Epithelial cell of proximal tubule (primary cell): ENCODE measurements at places on chromosomes 3 and 15.

- no peak for DNase-seq
These were observed 84.6 kb upstream of the PFN2 start for GRCh38 chr3:150055332-150055731.

DNA sequence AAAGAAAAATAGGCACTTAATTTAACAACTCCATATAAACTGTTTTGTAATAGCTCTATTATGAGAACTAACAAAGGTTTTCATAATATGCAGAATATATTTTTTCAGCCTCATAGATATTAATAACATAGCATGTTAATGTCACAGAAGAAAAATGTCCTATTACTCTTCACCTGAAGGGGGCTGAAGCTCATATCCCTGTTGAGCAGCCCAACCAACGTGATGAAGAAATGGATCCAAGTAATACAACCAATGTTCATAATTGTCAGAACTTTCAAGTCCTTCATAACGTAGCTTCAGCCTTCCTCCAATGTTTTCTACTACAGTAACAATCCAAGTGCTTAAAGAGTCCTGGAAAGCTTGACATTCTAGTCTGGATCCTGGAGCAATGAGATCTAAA, 34.5 kb upstream of the STIMATE start:
- DNase-seq, result no peak

GRCh38 chr3:16122661-16123060, 51.8 kb upstream of the GALNT15 start:
- no peak for DNase-seq

GRCh38 chr3:20043825-20044224, 3.6 kb downstream of the KAT2B start:
- no peak for DNase-seq

DNA sequence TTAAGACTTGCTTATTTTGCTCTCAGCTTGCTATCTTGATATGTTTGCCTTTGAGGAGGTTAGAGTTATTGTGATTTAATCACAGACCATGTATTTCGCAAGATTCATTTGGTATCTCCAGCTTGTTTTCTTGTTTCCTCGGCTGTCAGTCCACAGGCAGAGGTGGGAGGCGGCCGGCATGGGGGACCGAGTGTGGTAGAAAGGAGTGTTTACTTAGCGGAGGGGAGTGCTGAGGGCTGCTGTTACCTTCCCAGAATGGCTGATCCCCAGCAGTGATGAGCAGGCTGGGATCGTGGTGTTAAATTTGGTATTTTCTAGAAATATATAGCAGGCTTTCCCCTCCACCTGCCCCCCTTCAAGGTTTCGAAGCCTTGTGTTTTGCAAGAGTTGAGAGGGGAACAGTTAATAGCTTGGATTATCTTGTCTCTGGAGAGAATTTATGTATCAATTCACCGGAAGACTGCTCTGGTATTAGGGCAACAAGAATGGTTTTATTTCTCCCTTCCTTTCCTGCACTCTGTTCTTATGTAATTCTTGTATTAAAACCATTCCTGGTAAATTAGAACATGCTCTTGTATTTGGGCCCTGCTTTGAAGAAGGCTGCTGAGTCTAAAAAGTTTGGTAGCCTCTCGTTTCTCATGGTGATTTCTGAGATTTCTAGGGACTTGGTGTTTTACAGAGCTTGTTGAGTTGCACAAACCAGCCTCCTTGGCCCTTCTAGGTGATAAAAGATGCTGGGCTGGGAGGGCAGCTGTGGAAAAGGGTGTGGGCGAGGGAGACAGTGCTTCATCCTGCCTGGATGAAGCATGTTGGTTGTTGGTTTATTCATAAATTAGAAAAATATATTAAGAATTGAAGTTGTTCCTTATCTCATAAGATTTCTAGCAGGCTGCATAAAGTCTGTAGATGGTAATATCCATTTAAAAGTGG, 151.4 kb downstream of the IGF1R start:
- DNase-seq, result no peak

DNA sequence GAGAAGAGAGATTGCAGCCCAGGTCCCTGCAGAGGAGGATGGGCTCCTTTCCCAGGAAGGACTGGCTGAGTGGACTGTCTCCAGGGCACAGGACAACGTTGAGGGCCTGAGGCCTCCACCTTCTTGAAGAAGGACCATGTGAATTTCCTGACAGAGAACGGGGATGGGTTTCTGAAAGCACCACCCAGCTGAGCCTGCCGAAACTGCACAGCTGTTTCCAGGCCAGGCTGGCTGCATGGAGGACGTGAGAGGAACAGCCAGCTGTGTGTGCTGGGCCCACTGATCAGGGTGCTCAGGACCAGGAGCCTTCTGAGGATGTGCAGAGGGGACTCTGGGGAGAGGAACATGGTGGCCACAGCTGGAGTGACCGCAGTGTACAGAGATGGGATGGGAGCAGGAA, 39.2 kb downstream of the HMCES start:
- no peak for DNase-seq

GRCh38 chr15:52246686-52247431, 48.7 kb downstream of the MYO5C start:
- no peak for DNase-seq

- no peak for DNase-seq
These were observed 209.5 kb downstream of the EBLN2 start for GRCh38 chr3:73270839-73271483.

DNA sequence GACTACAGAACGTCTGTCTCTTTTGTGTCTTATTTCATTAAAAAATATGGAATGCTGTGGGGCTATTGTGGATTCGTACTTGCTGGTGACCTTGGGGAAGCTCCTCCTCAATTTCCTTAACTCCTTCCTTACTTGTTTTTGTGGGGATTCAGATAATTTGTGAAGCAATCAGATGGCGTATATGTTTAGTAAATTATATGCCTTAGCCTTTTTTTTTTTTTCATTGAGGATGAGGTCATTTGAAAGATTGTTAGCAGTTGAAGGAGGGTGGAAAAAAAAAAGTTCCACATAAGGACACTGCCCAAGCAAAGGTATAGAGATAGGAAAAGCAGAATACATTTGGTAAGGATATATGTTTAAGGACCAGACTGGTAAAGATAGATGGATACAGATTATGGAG, 3.3 kb downstream of the RNF13 start:
- no peak for DNase-seq

DNA sequence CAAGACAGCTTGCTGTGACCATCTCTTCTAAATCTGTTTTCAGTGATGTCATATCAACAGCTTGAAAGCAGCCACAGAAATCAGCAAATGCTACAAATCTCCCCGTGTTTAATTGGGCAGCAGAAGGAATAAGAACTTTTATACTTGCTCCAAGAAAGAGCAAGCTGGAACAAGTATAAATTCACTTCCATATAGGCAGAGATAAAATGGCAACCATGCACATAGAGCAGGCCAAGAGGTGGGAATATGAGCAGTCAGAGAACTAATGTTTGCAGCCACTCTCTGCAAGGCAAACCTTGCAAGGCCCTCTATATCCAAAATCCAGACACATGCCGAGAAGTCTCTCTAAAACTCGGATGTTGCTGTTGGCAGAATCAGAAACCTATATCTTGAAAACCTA, 16.0 kb downstream of the PARP9 start:
- no peak for DNase-seq

- DNase-seq, result no peak
These were observed 4.4 kb downstream of the ITIH3 start for GRCh38 chr3:52798978-52799476.

GRCh38 chr3:53739966-53740365, 106.3 kb downstream of the CHDH start:
- no peak for DNase-seq

GRCh38 chr15:45586125-45586524, 1.1 kb upstream of the BLOC1S6 start:
- DNase-seq, result no peak

DNA sequence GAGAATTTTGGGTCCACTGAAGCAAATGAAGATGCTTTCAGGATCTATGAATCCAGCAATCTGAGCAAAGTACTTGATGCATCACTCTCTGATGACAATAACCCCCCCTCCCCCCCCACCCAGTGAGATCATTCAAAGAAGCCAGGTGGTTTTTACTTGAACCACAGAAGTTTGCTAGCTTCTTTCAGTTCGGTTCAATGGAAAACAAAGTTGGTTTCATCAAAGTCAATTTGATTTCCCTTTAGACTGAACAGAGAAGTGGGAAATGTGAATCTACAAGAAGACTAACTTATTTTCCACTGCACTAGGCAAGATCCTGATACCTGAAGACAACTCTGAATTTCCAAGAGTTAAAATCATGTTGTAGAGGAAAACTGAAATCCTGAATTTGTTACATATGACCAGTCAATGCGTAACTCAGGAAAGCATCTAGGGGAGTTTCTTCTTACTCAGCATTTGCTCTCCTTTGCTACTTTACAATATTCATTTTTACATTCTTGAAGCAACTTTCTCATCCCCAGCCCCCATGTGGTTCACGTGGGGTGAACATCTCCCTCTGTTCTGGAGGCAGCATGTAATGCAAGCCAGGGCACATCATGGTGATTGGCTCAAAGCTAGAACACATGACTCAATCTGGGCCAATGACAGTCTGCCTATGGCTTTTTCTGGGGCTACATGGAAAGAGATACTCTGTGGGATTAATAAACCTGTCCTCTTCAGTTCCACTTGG, 572.6 kb downstream of the FOXP1 start:
- DNase-seq, result no peak

DNA sequence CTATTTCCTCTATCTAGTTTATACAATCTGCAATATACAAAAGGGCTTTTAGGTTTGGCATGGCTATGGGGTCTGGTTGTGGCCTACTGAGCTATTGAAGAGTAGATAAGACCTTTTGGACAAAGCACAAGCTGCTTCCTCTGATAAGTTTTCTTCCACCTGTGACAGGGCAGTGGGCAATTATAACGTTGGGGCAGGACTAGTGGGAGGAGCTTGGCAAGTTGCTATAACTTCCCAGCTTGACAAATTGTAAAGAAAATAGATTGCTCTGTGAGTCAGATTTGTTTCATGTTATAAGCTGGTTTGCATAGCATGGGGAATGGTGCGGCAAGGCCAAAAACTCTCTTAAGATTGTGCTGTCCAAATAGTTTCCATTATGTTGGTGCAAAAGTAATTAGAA, 64.9 kb downstream of the SLC7A14 start:
- no peak for DNase-seq

- DNase-seq, result no peak
These were observed 99.4 kb upstream of the HACD2 start for GRCh38 chr3:123684209-123684608.

DNA sequence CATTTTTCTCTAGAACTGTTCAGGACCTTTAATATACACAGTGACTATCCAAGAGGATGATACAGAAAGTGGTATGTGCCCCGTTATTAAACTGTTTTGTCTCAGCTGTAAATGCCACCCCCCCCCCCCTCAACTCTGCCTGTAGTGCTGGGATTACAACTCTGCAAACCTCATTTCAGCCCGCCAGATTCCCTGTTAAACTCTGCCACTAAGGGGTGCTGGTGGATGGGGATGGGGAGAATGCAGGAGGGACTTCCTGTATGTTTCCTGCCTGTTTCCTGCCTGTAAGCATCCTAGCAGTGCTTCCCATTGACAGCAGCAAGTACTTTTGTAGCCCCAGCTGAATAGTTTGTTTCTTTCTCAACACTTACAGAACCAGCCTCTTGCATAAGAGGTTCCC, 301.7 kb upstream of the RORA start:
- no peak for DNase-seq

- DNase-seq, result no peak
These were observed 72.0 kb upstream of the GLCE start for GRCh38 chr15:69088300-69088965.

GRCh38 chr3:194556086-194557056, 69.6 kb upstream of the ATP13A3 start:
- DNase-seq, result no peak

GRCh38 chr3:12479919-12480427, 4.3 kb upstream of the TSEN2 start:
- no peak for DNase-seq

DNA sequence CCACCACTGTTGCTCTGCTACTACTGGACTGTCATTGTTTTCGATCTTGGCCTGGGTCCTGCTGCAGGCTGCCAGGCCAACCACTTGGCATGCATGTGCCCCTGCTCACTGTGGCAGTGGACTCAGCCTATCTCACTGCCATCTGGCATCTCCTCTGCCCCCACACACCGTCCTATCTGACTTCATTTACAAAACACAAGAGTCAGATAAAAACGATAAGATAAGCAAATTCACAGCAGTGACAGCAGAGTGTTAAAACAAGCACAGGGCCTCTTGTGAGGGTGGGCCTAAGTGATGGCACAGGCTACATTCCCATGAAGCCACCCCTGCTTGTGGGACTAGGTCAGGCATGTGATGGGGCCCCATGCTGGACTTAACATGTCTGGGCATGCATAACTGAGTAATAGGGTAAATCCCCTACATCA, 68.1 kb downstream of the CRYGS start:
- DNase-seq, result no peak

GRCh38 chr3:182905623-182906022, 74.7 kb downstream of the DCUN1D1 start:
- no peak for DNase-seq

GRCh38 chr3:51715977-51716294, 9.1 kb downstream of the GRM2 start:
- DNase-seq, result no peak

GRCh38 chr3:49529567-49529966, 24.7 kb upstream of the BSN start:
- DNase-seq, result no peak

DNA sequence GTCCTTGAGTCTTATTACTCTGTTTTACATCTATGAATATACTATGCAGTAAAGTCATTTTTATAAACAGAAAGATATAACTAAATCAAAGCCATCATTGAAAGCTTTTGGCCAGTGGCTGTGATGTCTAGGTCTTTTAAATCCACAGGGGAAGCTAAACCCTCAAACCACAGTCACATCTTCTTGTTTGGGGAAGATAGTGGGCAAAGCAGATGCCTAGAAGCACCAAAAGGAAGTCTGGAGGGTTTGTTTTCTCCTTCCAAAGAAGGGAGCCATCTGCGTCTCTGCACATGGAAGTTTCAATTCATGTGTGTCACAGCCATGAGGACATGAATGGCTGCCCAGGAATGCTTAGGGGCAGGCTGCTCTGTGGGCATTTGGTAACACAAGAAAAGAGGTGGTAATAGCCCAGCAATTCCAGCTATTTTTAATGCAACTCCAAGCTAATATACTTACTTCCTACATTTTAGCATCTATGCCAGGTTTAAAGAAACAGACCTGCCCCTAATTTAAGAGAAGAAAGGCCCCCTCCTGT, 322.2 kb downstream of the SLC9A9 start:
- DNase-seq, result no peak

DNA sequence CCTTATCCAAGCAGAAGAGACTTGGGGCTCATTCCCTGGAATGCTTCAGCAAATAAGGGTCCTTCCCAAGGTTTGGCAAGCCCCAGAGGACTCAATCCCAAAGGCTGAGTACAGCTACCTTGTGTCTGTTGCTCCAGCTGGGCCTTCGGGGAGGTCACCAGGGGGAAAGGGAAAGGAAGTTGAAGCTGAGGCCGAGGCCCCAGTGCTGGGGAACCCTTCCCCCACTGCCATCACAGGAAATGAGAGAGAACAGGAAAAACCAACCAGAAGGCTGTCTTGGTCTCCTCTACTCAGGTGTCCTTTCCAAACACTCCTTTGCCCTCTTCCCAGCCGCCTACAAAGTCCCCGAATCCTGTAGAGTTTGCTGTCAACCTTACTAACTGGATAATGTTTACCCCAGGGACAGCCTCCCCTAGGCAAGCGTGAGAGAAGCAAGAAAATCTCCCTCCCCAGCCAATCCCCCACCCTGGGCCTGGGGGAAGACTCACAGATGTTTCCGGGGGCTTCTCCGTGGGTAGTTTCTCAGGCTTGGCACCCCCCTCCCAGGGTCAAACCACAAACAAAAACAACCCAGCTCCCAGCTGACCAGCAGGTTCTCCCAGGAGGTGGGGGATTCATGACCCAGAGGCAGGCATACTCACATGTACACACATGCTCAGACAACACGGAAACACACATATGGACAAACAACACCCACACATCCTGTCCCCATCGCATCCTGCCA, 5.5 kb downstream of the CSRNP1 start:
- no peak for DNase-seq

- no peak for DNase-seq
These were observed 39.0 kb downstream of the CCDC32 start for GRCh38 chr15:40525855-40526254.
